Karpas-422 (cell line): ENCODE measurements at places on chromosomes 2 and 18.

- no peak for DNase-seq
Measured at GRCh38 chr2:134402410-134402809, 148.5 kb downstream of the MGAT5 start.

GRCh38 chr2:48417856-48418838 is 111.8 kb upstream of the STON1 start:
- no peak for DNase-seq

DNA sequence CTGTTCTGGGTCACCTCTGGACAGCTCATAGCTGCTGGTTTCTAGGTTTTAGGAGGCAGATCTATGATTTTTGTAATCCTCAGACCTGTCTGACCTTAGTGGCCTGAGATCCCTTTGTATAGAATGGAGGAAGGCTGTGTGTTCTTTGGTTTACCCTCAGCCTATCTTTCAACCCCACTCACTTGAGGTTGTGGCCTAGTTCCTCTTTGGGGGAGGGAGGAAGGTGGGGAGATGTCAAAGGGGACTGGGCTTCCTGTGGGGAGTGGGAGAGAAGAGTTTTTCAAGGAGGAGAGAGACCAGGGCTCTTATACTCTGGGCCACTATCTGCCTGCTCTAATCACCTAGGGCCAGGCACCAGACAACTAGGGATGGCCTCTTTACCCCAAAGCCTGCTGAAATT is 28.5 kb downstream of the SEMA4F start:
- DNase-seq: no peak

DNA sequence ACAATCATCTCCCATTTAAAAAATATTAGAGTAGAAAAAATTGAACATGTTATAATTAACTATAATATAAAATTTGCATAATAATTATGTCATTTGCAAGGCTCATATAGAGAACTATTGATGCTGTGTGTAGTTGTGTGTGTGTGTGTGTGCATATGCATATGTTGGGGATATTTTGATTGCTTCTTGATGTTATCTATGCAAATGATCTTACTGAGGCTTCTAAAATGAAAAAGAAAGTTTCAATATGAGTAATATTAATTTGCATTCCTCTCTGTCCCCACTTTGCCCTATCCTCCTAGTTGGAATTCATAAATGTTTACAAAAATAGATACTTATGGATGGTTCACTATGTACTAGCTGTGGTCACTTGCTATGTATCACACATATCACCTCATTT is 523.3 kb downstream of the TRIB2 start:
- no peak for DNase-seq

GRCh38 chr2:217477583-217477982 is 525.2 kb downstream of the TNS1 start:
- DNase-seq: no peak

GRCh38 chr2:21123473-21124393 is at the start of gene TDRD15:
Gene TDRD15 (plus strand): TSS chr2:21123968. CDS start chr2:21137468, 13,500 bp downstream.
- no peak for DNase-seq

GRCh38 chr18:75131381-75132000 is 77.4 kb downstream of the PTGR3 start:
- no peak for DNase-seq
